ENCODE measurements at places on chromosomes 11 and 22.

- peak; percentile 69 for DNase-seq
Measured at GRCh38 chr11:61947486-61948210, 2.5 kb upstream of the BEST1 start.

DNA sequence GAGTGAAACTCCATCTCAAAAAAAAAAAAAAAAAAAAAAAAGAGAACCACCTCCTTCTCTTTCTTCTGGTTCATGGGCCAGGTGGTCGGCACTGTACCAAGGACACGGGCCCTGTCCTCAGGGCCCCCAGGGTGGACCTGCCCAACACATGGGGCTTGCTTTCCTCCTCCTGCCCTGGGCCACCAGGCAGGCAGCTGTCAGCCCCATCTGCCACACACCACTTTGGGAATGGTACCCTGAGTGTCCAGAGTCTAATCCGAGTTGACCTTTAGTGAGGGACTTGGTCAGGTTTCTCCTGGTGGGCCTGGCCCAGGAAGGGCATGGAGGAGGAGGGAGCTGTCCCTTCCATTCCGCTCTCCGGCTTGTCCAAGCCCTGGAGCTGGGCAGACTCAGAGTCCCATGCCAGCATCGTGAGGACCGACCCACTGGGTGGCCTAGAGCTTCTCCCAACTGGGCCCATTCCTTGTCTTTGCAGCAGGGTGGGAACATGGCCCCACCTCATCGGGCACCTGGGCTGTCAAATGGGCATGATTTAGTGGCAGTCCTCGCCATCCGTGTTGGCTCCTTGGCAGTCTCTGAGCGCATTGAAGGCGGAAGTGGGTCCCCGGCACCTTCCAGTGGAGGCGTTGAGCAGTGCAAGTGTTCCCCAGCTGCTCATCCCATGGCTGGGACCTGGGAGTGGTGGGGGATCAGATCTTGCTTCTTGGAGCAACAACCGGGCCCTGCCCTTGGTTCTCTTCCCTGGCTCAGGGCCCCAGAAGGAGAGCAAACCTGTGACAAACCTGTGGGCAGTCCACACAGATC lies 94.8 kb downstream of the BCR start:
- no peak for DNase-seq

- no peak for DNase-seq
Measured at GRCh38 chr22:48627966-48628365, 1199.7 kb downstream of the BRD1 start.

GRCh38 chr11:4025967-4026324 lies 68.7 kb upstream of the RRM1 start:
- DNase-seq, result no peak

GRCh38 chr11:36146437-36146836 lies 142.8 kb downstream of the COMMD9 start:
- no peak for DNase-seq

DNA sequence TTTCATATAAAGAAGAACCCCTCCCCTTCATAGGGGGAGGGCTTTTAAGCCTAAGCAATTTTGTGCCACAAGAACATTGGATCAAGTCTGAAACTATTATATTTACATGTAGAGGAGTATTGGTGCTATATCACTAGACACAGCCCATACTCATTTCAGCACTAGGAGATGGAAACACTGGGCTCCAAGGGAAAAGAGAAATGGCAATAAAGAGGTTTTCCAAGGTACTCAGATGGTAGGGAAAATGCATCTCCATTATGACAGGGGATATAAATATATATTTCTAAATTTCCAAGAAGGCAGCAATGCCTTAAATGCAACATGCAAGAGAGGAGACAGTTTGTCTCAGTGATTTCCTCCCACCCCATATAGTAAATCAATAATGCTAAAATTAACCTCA lies 209.0 kb downstream of the RAB38 start:
- DNase-seq, result no peak

DNA sequence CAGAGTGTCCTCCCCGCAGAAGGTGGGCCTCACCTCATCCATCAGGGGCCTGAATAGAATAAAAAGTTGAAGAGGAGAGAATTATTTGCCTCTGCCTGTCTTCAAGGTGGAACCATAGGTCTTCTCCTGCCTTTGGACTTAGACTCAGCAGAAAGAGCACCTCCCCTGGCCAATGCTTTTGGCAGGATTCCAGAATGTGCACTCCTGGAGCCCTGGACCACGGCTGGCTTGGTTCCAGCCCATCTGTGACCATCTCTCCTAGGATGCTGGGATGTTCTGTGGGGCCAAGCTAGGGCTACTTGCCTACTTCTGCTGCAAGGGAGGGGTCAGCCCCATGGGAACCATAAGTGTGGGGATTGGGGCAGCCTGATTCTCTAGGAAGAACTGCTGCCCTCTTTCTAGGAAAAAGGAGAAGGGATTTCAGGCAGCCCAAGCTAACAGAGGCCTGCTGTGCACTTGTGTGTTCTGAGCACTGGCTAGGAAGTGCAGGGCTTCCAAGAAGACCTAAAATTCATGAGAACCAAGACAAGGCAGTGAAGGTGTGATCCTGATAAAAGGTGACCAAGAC lies 32.2 kb upstream of the SHANK2 start:
- no peak for DNase-seq

DNA sequence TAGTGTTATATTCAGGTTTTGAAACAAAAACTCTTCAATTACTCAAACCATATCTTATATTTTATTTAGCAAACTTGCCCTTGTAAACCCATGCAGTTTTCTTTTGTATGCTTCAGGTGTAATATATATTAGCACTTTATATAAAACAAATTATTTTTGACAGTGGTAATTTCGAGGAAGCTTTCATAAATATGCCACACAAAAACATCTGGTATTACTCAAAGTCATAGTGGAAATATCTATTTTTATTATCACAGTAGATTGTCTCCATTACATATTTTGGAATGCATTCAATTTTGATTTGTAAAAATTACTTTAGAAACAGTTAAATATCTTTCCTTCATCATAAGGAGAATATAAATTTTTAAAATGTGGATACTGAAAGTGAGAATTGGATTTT lies 89.1 kb upstream of the FIBIN start:
- no peak for DNase-seq

DNA sequence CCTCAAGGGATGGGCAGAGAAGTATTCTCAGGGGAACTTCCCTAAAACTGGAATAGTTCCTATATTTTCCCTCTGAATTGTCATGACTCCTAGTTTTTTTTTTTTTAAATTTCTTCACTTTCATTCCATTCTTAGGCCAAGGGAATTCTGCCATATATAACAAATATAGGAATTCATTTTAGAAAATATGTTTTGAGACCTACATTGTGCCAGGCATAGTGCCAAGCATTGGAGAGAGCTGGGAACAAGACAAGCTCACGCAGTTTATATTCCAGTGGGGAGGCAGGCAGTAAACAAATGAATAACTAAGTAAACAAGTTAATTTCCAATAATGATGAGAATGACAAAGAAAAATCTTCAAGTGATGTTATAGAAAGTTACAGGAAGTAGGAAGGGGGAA lies 2.6 kb upstream of the NPTXR start:
- DNase-seq, result no peak

DNA sequence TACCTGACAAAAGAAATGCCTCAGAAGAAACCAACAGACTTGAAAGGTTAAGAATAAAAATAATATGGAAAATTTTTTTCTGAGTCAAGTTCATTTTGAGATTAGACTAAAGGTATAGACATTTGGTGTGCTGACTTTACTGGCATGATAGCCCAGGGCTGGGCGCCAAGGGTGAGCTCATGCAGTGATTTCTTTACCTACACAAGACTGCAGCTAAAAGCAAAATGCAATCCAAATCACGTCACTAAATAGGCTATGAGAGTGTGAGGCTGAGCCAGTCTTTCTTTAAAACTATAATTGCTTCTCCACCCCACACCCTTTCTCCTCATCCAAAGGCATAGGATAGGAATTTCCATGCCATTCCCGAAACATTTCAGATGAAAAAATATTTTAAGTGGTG lies 196.5 kb downstream of the FAM76B start:
- DNase-seq, result no peak

DNA sequence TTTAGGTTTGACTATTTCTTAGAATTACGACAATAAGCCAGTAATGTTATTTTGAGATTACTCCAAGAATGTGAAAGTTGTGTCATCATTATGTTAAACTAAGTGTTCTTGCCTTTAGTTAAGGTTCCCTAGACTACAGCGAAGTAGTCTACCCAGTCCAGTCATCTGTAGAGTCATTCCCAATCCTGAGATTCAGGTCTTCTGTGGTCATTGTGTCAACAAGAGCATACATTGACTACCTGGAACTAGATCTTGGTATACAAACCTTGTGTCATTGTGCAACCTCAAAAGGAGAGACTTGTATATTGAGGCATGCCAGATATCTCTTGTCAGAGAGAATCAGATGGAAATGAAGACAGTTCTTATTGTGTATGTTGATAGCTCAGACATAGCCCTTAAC lies 115.9 kb downstream of the ATM start:
- DNase-seq, result no peak

- DNase-seq, result no peak
Measured at GRCh38 chr11:86201371-86201884, 43.1 kb upstream of the EED start.

- DNase-seq, result no peak
Measured at GRCh38 chr11:62577046-62577714, 3.5 kb upstream of the EEF1G start.

- no peak for DNase-seq
Measured at GRCh38 chr11:80779905-80780605, 1339.2 kb upstream of the TENM4 start.

DNA sequence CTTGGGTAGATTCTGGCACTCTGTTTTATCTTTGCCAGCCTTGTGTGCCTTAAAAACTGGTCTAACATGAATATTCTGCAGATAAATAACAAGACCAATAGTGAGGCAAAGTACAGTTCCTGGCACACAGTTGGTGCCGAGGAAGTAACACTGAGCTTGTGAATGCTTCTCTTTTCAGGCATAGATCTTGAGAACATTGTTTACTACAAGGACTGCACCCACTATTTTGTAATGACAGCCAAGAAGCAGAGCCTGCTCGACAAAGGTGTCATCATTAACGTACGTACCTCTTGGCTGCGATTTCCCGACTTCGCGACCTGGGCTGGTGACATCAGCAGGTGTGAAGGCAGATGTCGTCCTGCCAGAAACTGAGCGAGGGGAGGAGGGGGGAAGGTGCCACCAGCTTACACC lies 105.7 kb downstream of the MICAL2 start:
- no peak for DNase-seq

- no peak for DNase-seq
Measured at GRCh38 chr11:15912825-15913224, 443.5 kb downstream of the SOX6 start.

DNA sequence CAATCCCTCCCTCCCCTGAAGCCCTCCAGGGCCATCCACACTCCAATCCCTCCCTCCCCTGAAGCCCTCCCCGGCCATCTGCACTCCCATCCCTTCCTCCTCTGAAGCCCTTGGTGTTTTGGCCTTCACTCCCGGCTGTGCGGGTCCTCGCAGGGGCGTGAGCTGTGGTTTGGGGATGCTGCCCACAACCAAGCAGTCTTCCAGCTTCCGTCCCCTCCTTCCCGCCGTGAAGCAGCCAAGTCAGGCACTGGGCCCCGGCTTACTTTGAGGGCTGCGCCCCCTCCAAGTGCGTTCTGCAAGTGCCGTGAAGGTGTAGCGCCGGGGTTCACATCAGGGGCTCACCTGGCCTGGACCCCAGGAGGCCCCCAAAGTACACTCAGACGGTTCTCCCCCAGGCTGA lies 335.9 kb downstream of the BRD1 start:
- DNase-seq, result no peak

- DNase-seq, result no peak
Measured at GRCh38 chr22:41929418-41929810, 2.8 kb upstream of the TNFRSF13C start.

- DNase-seq, result no peak
Measured at GRCh38 chr11:61895046-61895717, 3.8 kb upstream of the FADS3 start.

DNA sequence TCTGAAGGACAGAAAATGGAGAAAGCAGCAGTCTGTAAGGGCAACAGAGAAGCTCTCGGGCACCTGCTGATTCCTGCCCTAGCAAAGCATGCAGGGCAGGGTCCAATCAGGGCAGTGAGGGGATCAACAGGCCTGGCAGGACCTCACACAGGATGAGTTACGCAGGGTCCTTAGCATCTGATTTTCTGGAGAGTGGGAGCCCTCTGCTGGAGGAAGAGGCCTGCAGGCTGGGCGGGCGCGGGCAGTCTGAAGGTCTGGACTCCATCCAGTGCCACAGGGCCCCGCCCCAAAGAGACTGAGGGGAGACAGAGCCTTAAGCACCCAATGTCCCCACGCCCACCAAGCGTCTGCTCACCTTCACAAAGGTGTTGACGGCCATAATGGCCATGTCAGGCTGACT lies 28.9 kb downstream of the AP1B1 start:
- DNase-seq, result no peak

- DNase-seq, result no peak
Measured at GRCh38 chr22:38655519-38656255, 505 bp downstream of the FAM227A start.

GRCh38 chr22:23889620-23890019 lies 4.6 kb upstream of the MIF start:
- DNase-seq, result no peak

GRCh38 chr11:69715446-69715845 lies 11.6 kb upstream of the FGF19 start:
- no peak for DNase-seq

DNA sequence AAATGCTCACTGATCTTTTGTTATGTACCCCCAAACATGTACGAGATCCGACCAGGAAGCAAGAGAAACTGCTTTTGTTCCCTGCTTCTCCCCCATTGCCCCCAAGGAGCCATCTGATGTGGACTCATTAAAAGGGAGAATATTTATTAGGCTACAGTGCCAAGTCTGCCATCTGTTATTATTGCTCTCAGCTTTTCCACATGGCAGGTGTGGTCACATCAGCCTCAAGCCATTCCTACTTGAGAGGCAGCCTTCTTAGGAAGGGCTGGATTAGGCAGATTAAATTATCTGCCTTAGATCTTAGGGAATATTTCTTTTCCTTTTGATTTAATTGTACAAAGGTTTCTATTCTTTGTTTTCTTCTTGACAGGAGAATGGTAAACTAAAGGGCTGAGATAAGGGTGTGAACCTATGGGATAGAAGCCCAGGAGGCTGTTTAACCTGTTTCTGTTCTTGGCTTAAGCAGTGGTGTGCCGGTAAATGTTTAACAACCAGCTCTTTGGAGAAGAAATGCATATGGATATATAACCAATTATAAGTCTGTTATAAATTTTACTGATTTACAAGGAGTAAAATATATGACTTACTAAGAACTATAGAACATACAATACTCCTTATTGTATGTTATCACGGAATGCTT lies 88.8 kb downstream of the PDHX start:
- no peak for DNase-seq
